ENCODE measurements at places on chromosomes 1 and 21.
A peak's percentile ranks its signal among the peaks of the same experiment; 100 is the strongest.

DNA sequence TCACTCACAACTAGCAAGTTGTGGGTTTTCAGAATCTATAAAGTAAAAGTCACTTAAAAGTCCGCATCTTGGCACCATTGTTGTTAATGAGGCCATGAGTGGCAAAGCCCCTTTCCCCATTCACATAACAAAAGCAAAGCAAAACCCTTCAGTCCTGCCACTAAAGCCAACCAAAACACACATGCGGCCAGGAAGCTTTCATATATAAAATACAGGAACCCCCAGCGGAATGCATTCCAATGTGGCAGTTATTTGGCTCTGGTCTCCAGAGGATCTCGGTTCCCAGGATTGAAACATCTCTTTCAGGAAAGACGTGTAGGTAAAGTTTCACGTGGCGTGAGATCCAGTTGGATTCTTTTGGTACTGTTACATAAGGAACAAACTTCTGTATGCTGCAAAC is 2.5 kb upstream of the LBR start:
- DNase-seq, result no peak

DNA sequence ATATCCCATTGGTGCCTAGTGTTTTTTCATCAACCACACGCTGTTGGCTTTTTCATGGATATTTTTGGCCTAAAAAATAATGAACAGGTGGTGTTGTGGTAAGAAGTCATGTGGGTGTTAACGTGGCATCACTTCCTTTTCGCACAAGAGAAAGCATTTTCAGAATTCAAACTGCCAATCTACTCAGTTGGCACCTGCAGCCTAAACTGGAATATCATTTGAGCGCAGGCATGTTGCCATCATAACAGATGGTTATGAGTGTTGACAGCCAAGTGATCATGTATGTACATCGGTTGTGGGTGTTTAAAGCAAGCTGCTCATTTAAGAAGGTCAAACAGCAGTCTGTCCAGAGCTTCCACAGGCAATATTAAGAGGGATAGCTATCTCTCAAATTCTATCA is 1963.0 kb downstream of the NCAM2 start:
- DNase-seq, result no peak

DNA sequence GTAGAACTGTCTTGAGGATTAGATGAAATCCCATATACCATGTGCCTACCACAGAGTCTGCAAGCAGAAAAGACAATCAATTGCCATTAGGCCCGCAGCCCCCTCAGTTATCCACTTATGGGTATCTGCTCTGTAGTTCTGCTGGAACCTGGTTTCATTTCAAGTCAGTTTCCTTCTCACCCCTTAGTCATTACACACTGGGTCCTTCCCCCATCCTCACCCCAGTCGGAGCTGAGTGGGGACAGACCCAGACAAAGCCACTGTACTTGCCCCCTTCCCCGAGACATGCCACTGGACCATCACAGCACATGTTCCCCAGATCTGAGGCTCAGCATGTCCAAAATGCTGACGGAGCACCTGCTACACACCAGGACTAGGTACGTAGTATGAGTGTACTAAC is 21.2 kb downstream of the PGLYRP3 start:
- DNase-seq, result no peak

GRCh38 chr1:202619505-202619904 is 90.7 kb downstream of the SYT2 start:
- DNase-seq, result no peak

DNA sequence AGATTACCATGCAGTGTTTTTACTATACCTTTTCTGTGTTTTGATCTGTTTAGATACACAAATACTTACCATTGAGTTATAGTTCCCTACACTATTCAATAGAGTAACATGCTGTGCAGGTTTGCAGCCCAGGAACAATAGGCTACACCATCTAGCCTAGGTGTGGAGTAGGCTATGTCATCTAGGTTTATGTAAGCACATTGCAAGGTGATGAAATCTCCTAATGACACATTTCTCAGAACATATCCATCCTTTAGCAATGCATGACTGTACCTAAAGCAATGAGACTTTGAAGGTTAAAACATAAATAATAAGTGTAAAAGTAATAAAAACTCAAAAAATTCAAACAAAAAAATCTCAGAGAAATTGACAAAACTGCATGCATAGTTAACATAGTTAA is 358.6 kb downstream of the USH2A start:
- no peak for DNase-seq

GRCh38 chr21:42925114-42925926 is at the start of gene ERVH48-1:
Gene ERVH48-1, minus strand, starts transcription at chr21:42925630. Its CDS starts 6,624 bp downstream, at chr21:42919006.
- DNase-seq, result no peak

DNA sequence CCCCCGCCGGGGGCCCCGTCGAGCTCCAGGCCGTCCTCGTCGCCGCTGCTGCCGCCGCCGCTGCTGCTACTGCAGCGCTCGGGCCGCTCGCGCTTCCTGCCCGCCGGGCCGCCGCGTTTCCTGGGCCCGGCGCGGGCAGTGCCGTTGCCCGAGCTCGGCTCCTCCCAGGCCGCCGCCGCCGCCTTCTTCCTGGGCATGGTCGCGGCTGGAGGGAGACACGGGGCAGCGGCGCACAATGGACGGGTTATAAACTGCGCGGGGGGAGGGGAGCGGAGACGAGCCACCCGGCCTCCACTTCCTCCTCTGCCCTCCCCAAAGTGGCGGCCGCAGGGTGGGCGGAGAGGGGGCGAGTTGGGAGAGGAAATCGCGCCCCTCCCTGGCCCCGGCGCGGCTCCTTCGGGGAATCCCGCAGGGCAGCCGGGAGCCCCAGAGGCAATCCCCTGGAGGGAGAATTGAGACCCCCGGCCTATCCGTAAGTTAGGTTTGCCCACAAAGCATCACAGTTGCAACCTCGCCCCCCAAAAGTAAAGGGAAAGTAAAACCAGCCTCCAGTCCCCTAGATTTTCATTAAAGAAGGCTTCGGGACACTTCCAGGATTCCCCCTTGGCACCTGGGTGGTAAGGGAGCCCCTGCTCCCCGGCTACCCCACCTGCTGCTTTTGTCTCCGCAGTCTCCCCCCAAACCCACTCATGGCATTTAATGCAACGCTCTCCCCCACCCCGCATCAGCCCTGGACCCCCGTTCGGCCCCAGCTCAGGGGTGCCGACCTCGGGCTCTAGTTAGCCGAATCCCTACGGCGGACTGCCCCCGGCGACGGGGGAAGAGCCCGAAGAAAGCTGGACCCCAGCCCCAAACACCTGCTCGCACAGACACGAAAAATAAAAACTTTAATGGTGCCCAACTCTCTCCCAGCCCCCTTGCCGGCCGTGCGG is 893 bp downstream of the RCC2 start:
- DNase-seq, result peak; percentile 75

DNA sequence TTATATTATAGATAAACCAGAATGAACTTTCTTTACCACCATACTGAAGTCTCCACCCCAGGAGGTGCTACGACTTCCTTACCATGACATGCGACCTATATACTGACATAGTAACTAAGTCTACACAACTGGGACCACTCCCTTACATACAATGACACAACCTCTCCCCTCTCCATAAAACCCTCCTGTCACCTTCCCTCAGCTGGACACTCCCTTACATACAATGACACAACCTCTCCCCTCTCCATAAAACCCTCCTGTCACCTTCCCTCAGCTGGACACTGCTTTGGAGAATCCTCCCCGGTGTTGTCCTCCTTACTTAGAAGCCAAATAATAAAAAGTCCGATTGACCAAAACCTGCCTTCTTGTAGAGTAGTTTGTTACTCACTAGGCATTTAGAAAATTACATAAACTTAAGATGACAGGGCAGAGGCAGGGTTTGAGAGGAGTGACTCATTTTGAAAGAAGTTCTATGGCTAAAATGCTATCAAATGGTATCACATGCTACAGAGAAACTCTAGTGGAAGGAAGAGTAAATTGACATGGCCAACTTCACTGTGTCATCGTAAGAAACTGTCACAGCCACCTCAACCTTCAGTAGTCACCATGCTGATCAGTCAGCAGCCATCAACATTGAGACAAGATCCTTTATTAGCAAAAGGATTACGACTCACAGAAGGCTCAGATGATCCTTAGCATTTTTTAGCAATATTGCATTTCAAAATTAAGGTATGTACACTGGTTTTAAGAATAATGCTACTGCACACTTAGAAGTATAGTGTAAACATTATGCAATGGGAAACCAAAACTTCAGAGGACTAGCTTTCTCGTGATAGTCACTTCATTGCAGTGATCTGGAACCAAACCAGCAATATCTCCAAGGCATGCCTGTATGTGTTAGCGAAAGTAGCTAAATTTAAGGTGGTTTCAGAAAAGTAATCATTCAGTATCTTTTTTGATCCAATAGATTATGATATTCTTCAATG is 56.4 kb downstream of the AHCTF1 start:
- DNase-seq, result no peak

- no peak for DNase-seq
Observed at GRCh38 chr1:25103164-25103795, 129.0 kb downstream of the SYF2 start.

DNA sequence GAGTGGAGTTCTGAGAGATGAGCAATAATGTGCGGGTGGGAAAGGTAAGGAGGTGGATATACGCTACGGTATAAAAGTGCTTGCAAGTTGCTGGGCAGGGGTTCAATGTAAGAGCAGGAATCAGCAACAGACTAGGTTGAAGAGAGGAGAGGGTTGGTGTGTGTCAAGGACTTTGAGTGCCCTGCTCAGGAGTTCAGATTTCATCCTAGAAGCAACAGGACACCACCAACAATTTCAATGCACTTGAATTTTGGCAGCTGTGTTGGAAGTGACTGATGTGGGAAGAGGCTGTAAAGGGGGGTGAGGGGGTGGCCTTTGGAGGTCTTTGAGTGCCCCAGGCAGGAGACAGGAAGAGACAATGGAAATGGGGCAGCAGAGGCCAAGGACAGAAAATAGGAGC is 57.3 kb downstream of the RHOU start:
- no peak for DNase-seq

- no peak for DNase-seq
Observed at GRCh38 chr1:7507285-7508019, 263.6 kb upstream of the VAMP3 start.

DNA sequence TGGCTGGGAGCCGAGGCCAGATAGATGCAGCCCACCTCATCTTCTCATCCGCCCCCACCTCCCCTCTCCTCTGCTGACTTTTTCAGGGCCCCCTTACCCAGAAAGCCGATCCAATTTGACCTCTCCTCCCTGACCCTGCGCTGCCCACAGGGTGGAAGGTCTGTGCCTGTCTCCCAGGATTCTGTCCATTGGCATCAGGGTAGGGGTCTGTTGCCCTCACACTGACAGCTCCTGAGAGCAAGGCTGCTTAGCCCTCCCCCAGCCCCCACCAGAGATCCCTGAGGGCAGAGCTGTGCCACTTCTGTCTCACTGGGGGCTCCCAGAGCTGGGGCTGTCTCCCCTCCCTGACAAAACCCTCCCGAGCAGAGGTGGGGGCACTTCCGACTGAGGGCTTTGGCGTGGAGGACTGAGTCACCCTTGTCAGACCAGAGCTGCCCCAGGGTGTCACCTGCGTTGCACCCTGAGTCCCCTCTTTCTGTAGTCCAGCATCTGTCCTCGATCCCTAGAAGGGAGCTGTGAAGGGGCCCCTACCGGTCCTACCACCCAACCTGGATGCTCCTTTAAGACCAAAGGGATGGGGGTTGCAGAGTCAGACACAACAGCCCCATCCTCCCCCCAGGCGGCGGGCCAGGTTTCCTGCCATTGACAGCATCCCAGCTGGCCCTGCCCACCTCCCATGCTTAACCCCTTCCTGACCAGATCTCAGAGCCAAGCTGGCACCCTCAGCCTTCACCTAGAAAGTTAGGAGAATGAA is 2.4 kb upstream of the FAM110D start:
- DNase-seq, result no peak

- no peak for DNase-seq
Observed at GRCh38 chr1:150999926-151000325, 6.8 kb downstream of the MINDY1 start.
